ENCODE measurements at places on chromosomes 2 and 18. TPM values are rescaled to one million over a fixed set of nuclear protein-coding genes. Genes with fewer than 3 reads are reported as not detected.
A peak's percentile ranks its signal among the peaks of the same experiment; 100 is the strongest.

- no peaks in the 10 kb centered on the region for H3K36me3 ChIP-seq
- no peak for DNase-seq
- no peaks in the 10 kb centered on the region for H3K4me1 ChIP-seq
- H3K4me3 ChIP-seq = no peak overlapping the region
These were observed 15.2 kb downstream of the FBXO41 start for GRCh38 chr2:73268830-73269685.

- peak; percentile 46 for DNase-seq
- H3K4me3 ChIP-seq = no peak overlapping the region
- H3K27me3 ChIP-seq = no peaks in the 10 kb centered on the region
- no peaks in the 10 kb centered on the region for H3K36me3 ChIP-seq
- no peak overlapping the region for H3K27ac ChIP-seq
These were observed 454.0 kb upstream of the HS6ST1 start for GRCh38 chr2:128772671-128773070.

DNA sequence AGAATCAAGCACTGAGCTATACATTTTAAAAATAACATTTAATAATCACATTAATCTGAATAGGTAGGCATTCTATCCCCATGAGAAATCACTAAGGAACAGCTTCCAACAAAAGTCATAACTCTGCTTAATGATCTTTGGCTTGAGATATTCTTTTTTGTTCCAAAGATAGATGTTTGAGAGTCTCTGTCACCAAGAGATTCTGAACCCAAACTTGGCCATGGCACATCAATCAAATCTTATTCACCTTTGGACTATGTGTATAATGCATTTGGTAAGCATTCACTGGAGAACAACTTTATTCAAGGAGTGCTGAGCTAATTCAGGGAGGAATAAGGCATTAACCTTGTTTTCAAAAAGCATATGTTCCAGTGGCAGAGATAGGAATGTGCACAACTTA is 743.3 kb downstream of the SLC4A3 start:
- no peaks in the 10 kb centered on the region for H3K27me3 ChIP-seq
- no peak overlapping the region for H3K4me3 ChIP-seq
- DNase-seq = no peak
- no peak overlapping the region for H3K27ac ChIP-seq
- no peaks in the 10 kb centered on the region for H3K4me1 ChIP-seq
- H3K36me3 ChIP-seq = no peaks in the 10 kb centered on the region

The PELI1 gene
- polyA plus RNA-seq = 11.1 TPM

DNA sequence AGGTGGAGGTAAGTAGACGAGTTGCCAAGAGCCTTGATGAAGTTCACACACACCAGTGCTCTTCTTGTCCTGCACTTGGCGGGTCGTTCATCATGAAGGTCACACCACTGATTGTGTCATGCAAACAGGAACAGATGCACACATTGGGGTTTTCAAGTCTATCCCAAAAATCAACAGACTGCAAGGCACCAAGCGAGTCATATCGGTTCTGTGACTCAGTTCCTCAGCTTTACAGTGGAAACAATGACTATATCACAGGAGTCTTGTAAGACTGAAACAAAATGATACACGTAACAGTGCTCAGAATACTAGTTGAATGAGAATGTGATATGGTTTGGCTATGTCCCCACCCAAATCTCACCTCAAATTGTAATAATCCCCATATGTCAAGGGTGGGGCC is 526.9 kb upstream of the ID2 start:
- no peak for DNase-seq
- H3K4me1 ChIP-seq = peaks cover 2% of the 10 kb centered on the region
- no peak overlapping the region for H3K27ac ChIP-seq
- H3K27me3 ChIP-seq = no peaks in the 10 kb centered on the region
- no peak overlapping the region for H3K4me3 ChIP-seq

GRCh38 chr18:79890674-79891073 is 60.8 kb downstream of the SLC66A2 start:
- H3K4me1 ChIP-seq = no peaks in the 10 kb centered on the region
- DNase-seq = no peak
- no peak overlapping the region for H3K4me3 ChIP-seq
- no peaks in the 10 kb centered on the region for H3K36me3 ChIP-seq
- no peaks in the 10 kb centered on the region for H3K27me3 ChIP-seq

DNA sequence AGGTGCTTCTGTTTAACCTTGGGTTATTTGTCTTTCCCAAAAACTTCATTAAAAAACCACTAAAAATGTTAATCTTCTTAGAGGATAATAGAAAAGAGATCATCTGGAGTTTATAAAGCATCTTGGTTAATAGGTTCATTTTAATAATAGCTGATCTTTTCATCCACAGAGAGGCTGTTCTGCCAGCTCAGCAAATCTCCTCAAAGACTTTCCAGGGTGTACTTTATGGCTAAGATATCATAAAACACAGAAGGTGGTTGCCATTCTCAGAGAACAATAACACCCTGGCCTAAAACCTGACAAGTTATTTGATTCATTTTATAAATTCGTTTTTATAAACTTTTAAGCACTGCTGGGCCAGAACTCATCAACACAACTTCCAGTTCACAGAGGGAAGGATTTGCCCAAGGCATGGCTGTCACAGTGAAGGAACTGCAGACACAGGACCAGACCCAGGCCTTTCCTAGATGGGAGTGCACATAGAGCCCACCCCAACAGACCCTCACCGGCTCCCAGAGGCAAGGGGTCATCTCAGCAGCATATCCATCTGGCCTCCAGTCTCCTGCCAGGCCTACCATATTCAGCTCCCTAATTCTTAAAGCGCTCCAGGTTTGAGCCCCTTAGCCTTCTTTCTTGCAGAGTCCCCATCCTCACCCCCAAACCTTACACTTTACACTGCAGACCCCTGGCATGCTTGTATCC is 203.4 kb upstream of the RAB6C start:
- no peak for DNase-seq
- no peaks in the 10 kb centered on the region for H3K27me3 ChIP-seq
- H3K4me1 ChIP-seq = no peaks in the 10 kb centered on the region

The ICA1L gene
- polyA plus RNA-seq = 4.8 TPM

The SIGLEC15 gene
- polyA plus RNA-seq = not detected

DNA sequence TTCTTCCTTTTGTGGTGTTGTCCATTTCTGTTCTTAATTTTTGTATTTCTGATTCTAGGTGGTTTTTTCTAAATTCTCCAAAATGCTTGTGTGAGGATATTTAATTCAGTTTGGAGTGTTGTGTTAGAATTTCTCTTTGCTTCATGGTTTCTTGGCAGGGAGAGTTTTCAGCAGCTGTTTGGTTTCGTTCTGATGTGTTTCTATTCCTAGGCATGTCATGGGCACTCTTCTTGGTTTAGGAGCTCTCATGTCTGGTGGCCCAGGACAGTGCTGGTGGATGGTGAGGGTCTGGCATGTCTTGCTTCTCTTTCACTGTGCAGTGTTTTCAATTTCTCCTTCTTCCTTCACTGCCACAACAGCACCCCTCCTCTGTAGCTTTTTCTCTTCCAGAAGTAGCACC is 52.9 kb downstream of the OSBPL6 start:
- H3K27ac ChIP-seq = no peak overlapping the region
- H3K4me3 ChIP-seq = no peak overlapping the region
- no peak for DNase-seq

DNA sequence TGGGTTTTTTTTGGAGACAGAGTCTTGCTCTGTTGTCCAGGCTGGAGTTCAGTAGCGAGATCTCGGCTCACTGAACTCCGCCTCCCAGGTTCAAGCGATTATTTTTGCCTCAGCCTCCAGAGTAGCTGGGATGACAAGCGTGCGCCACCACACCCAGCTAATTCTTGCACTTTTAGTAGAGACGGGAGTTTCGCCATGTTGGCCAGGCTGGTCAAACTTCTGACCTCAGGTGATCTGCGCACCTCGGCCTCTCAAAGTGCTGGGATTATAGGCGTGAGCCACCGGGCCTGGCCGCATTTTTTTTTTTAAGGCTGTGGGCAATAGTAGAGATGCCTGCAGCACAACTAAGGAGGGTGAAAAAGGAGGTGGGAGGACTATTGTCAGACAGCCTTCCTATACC is 41.7 kb upstream of the ZNF532 start:
- H3K4me1 ChIP-seq = no peaks in the 10 kb centered on the region
- H3K4me3 ChIP-seq = no peak overlapping the region
- no peaks in the 10 kb centered on the region for H3K36me3 ChIP-seq
- H3K27ac ChIP-seq = no peak overlapping the region

The EMILIN1 gene
- 249 TPM for polyA plus RNA-seq

GRCh38 chr2:85866165-85866659 is 22.6 kb downstream of the ST3GAL5 start:
- no peaks in the 10 kb centered on the region for H3K27me3 ChIP-seq
- no peaks in the 10 kb centered on the region for H3K4me1 ChIP-seq
- H3K36me3 ChIP-seq = no peaks in the 10 kb centered on the region
- H3K27ac ChIP-seq = no peak overlapping the region
- no peak overlapping the region for H3K4me3 ChIP-seq
- no peak for DNase-seq

DNA sequence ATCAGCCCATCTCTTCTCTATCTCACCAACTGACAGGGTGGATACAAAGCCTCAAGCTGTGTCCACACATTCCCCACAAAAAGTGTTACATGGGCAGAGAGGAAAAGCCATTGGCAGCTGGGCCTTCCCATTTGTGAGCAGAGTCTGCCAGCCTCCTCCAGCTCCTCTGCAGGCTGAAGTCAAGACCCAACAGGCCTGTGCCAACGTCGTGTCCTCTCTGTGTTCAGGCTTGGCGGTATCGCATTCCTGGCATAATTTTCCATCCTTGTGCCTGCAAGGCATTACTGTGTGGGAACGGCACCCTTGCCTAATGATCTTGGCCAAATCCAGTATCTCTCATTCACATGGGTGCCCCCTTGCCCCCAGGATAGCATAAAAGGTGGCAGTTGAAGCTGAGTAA is 41.5 kb upstream of the APCDD1 start:
- DNase-seq = no peak
- no peaks in the 10 kb centered on the region for H3K4me1 ChIP-seq
